NCI-H524 treated with DMSO at 0.1 percent for 48 hours (cell line): ENCODE measurements at places on chromosomes 1 and 21.

DNA sequence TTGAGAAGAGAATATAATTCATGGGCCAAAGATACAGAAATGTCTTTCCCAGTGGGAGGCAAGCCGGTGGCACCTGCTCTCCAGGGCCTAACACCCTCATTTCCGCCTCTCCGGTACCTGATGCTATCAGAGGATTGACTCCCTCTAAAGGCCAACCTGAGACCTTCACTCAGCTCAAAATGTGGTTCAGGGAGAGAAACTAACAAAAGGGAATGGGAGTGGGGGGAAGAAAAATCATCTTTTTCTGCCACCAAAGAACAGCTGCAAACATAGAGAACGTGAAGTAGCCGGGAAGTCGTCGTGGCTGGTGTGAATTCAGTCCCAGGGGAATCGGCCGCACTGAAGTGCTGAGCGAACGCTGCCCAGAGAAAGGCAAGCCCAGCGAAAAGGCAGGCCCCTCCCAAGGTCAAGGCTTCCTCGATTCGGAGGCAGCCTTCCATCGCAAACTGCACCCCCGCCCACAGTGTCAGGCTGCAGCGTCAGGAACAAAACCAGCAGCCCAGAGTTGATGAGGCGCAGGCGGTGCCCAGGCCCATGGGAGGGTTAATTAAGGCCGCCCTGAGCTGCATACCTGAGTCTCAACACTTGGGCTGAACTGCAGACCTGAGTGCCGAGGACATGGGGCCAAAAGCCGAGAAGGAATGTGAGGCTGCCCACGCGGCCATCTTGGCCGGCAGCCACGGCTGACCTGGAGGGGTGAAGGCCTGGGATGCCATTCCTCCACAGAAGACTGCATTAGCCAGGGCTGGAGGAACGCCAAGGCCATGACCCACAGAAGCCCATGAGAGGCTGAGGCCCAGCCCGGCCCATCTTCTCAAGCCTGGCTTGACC lies 160.2 kb downstream of the PSMG1 start:
- no peak for DNase-seq

DNA sequence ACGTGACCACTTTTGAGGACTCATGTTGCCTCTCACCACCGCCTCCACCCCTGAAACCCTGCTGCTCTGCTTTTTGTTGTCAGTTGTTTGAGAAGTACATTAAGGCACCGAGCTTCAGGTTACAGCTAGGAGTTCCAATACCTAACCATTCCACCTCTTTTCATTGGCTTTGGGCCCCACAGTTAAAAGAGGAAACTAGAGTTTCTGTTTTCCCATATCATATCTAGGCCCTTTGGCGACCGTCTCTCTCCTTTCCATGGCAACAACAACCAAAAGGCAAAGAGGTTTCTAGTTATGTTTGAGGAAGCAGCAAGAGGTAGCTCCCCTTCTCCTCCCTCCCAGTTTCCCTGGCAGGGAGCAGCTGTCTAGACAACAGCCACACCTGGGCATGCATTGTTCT lies 5.9 kb downstream of the ANKRD35 start:
- DNase-seq = no peak

- no peak for DNase-seq
Observed at GRCh38 chr1:152899027-152899426, 9.3 kb upstream of the IVL start.

GRCh38 chr1:27556781-27557595 lies 47.0 kb downstream of the AHDC1 start:
- no peak for DNase-seq

DNA sequence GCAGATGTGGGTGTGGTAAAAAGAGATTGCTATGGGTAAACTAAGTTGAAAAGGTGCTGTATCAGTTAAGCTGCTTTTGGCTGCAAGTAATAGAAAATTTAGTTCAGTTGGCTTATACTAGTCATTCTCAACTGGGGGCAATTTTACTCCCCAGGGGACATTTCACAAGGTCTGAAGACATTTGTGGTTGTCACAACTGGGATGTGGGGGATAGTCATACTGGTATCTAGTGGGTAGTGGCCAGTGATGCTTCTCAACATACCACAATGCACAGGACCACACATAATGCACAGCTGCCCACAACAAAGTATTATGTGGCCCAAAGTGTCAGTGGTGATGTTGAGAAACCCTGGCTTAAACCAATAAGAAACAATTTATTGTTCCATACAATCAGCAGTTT lies 31.4 kb downstream of the SERTAD4 start:
- no peak for DNase-seq

GRCh38 chr1:22075718-22076117 lies 23.2 kb downstream of the CDC42 start:
- no peak for DNase-seq

GRCh38 chr21:33265664-33266049 lies 510 bp upstream of the IL10RB start:
- DNase-seq = no peak
